ENCODE measurements at places on chromosomes 16 and 17.

GRCh38 chr17:71329310-71330098 lies 791.3 kb upstream of the SOX9 start:
- no peak for DNase-seq

DNA sequence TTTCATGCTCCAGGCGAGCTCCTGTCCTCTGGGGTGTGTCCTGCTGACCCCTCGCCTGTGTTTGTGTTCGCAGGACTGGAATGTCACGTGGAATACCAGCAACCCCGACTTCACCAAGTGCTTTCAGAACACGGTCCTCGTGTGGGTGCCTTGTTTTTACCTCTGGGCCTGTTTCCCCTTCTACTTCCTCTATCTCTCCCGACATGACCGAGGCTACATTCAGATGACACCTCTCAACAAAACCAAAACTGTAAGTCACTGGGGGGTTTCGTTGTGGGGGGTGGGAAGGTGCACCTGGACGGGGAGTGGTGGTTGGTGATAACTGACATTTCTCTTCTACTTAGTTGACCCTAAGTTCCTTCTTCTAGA lies 58.3 kb downstream of the ABCC1 start:
- no peak for DNase-seq

GRCh38 chr17:52451294-52451861 lies 292.9 kb upstream of the CA10 start:
- DNase-seq = no peak

DNA sequence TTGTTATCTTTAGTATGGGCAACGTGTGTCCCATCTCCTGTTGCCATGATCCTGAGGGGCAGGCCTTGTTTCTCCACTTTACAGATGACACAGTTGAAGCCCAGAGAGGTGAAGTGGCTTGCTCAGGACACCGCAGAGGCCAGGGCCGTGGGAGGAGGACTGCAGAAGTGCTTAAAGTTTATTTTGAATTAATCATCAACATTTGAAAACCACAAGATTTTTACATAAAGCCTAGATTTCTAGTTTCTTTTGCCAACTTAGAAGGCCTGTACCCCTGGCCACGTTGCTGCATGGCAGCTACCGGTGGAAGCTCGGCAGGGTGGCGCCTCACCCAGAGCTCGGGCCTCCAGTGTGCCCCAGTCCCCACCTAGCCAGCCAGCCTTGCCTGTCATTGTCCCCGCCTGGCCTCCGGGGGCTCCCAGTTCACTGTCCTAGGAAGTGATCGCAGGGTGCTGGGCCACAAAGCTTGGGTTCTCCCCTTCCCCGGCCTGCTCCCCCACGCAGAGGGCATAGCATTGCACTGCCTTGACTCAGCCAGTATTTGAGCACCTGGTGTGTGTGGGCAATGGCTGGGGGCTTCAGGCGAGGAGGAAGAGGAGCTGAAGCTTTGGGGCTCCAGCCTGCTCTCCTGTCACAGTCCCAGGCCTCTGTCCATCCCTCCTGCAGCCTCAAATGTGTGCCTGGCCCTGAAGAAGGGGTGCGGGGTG lies 14.8 kb upstream of the ADCY7 start:
- no peak for DNase-seq

DNA sequence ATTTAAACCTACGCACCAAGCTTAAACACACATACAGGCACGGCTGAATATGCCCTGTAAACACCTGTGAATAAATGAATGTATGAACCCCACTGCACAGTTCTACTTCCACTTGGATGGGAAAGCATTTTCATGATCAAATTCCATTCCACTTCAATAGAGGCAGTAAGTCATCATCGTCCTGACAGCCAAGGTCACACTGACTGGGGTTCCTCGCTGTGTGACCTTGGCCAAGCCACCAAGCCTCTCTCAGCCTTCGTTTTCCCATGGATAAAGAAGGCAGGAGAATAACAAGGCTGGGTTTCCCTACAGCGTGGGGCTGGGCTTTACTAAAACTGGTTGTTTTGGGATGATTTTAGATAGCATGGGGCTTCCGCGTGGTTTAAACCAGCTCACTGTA lies 82.8 kb downstream of the TBC1D16 start:
- no peak for DNase-seq

GRCh38 chr16:86227801-86228200 lies 282.5 kb upstream of the FOXF1 start:
- no peak for DNase-seq

DNA sequence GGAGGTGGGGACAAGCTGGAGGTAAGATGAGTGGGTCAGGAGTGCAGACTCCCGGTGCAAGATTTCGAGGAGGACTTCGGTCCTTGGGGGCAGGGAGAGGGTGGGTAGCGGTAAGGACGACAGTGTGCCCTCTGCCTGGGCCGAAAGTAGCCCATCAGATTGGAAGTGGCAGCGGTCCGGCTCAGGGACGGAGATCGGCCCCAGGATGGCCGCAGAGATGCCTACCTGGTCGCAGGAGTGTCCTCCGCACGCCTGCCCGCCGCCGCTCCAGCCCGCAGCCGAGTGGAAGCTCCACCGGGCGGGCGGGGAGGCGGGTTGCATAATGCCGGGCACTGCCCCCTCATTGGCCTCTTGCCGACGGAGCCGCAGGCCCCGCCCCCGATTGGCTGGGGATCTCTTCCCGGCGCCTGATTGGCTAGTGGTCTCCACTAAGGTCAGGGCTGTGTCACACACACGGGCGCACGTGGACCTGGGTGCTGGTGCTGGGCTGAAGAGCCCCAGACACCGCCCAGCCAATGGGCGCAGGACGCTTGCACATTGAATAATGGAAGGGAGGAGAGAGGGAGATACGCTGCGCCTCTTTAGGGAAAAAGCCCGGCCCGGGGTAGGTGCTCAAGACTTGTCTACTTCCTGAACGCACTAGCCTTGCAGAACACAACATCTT lies at the start of gene PER1:
PER1 (minus strand) TSS at position 293 of the 664 bp plus-strand sequence. CDS start 1,698 bp downstream, outside the sequence.
- peak; percentile 79 for DNase-seq

DNA sequence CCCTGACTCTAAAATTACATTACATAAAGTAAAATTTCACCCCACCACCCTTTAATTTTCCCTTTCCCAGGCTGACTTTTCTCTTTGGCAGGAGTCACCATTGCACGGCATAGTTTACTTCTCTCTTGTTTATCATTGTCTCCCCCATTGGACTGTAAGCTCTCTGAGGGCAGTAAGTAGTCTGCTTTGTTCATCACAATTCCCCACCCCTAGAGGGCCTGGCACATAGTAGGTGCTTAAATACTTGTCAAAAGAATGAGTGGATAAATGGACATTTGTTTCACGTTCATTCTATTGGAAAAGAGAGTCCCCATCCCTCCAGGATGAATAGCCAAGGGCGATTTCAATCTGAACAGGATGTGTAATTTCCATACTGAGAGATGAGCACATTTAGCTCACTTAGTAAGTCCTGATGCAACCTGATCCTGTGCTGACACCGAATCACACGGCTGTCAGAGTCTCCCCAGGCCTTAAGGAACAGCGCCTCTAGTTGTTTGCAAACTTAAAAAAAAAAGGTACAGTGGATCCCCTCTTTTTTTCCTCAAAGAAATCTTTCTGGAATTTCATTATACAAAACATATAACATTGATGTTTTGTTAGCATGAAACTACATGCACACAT lies 54.0 kb downstream of the AKAP1 start:
- no peak for DNase-seq

DNA sequence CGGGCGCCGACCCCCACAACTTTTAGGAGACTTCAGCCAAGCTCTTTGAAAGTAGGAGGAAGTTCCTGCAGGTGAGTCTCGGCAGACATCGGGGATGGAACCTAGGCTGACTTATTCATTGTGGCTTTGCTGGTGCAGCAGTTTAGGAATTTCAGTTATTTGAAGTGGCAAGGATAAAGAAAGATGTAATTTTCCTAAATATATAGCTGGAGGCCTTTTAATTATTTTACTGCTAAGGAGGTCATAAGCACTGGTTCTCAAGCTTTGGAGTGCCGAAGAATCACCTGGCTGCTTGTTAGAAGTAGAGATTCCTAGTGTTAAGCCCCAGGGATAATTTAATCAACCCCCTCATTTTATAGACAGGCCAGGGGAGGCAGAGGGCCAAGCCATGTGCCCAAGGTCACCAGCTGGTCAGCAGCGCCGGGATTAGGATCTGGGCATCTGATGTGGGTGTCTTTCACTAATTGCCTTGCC lies 28.9 kb upstream of the BCAR1 start:
- no peak for DNase-seq

DNA sequence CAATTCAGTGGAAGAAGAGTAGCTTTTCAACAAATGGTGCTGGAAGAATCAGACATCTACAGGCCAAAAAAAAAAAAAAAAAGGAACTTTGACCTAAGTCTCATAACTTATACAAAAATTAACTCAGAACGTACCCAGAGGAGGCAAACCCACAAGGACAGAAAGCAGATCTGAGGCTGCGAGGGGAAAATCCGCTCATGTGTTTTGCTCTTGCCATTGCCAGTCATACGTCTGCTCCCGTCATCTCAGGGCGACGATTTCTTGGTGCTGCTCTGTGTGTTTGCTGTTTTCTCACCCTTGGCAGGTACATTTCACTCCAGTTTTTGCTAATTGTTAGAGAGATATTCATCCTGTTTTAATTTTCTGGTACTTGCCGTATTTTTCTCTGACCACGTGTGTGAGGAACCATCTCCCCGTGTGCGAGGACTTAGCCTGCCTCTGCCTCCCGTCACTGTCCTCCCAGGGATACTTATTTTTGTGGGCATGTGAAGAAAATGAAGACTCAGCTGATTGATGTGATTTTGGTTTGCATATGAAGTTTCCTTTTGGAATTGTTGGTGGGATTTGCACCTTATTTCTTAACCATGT lies 33.4 kb upstream of the ACSF3 start:
- DNase-seq = no peak

- no peak for DNase-seq
Observed at GRCh38 chr17:16924696-16925440, 47.0 kb downstream of the TNFRSF13B start.

DNA sequence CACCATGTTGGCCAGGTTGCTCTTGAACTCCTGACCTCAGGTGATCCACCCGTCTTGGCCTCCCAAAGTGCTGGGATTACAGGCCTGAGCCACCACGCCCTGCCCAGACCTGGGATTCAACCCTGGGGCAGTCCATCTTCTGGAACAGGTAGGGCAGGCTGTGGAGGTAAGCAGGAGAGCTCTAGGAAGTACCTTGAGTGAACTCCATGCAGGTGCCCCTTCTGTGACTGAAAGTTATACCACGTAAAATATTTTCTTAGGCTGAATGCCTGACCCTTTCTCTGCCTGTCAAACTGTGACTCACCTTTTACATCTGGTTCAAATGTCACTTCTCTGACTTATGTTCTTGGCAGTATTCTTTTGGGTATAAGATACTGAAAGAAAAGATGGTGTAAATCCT lies 86.7 kb upstream of the ELAC2 start:
- no peak for DNase-seq

Data from COR-L47 (cell line).